Nucleus accumbens (tissue), 56 donors: ENCODE measurements at places on chromosomes 4 and X.

DNA sequence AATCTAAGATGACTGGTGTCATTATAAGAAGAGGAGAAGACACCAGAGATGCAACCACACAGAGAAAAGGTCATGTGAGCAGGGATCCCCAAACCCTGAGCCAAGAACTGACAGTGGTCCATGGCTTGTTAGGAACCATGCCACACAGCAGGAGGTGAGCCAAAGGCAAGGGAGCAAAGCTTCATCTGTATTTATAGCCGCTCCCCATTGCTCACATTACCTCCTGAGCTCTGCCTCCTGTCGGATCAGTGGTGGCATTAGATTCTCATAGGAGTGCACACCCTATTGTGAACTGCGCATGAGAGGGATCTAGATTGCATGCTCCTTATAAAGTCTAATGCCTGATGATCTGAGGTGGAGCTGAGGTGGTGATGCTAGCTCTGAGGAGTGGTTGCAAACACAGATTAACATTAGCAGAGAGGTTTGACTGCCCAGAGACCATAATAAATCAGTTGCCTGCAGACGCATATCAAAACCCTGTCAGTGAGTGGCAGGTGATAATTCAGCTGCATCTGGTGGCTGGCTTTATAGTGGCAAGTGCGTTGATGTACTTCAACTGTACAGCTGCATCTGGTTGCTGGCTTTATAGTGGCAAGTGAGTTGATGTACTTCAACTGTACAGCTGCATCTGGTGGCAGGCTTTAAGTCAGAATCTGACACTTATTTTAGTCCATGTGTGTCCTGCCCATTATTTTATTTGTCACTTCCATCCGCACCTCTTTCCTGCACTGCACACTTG is 19.8 kb upstream of the CXCL2 start:
- DNase-seq: no peak

DNA sequence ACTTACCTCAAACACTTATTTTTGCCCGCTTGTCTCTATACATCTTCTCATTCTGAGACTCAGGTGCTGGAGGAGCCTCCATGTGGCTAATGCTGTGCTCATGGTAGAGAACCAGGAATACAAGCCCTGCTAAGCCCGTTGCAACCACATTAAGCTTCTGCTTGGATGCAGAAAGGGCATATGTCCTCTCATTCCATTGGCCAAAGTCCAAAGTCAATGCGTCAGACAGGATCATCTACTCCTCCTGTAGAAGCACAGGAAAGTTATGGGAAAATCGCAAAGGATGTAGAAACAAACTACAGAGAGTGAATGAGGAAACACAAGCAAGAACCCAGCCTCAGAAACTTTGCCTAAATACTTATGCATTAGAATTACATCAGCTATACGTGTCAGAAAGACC is 124.5 kb upstream of the AGA start:
- DNase-seq: no peak

DNA sequence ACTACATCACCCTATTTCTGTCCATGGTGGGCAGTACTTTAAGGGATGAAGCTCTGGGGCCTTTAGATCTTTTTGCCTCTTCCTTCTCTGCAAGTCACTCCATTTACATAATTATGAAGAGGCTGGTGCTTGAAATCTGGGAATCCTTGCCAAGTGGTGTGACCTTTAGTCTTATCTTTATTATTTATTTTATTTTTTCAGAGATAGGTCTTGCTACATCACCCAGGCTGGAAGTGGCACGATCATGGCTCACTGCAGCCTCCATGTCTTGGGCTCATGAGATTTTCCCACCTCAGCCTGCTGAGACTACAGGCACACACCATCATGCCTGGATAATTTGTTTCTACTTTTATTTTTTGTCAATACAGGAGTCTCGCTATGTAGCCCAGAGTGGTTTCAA is 34.4 kb upstream of the HAND2 start:
- no peak for DNase-seq

GRCh38 chr4:88457307-88458103 is 586 bp downstream of the HERC5 start:
- DNase-seq: no peak

GRCh38 chr4:52103319-52103718 is 52.2 kb downstream of the SPATA18 start:
- DNase-seq: no peak
